Activated CD8-positive, alpha-beta T cell treated with anti-CD3 and anti-CD28 coated beads for 36 hours (primary cell): ENCODE measurements at places on chromosomes 2 and 18.

DNA sequence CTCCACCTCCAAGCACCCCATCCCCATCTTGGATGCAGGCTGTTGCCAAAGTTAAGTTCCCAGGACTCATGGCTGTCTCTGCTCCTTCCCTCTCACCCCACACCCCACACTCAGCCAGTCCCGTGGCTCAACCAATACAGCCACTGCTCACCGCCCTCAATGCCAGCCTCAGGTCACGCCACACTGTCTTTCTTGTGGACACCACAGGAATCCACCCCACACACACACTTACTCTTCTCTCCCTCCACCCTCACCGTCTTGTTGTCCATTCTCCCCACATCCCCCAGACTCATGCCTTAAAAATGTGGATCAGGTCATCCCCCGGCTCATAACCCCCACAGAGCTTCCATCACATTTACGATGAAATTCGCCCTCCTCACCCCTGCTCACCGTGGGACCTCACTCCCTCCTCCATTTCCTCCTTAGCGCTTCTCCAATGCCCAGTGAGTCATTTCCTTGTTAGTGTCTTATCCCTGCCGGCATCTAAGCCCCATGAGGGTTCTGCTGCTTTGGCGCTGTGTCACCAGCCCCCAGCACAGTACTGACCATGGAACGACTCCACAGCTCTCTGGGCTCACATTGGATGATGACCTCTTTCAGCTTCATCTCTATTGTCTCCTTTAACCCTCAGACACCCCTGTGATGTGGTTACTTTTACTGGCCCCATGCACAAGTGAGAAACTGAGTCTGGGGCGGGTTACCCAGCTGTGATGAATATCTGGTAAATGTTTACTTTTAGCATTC, 13.8 kb downstream of the MLPH start:
- peaks cover 23% of the 10 kb centered on the region for H3K27me3 ChIP-seq
- peaks cover 2% of the 10 kb centered on the region for H3K4me1 ChIP-seq
- no peak overlapping the region for H3K4me3 ChIP-seq
- H3K36me3 ChIP-seq: no peaks in the 10 kb centered on the region
- no peak overlapping the region for H3K27ac ChIP-seq

GRCh38 chr2:85868822-85869221, 20.0 kb downstream of the ST3GAL5 start:
- peaks cover 40% of the 10 kb centered on the region for H3K4me1 ChIP-seq
- DNase-seq: no peak
- peaks cover 5% of the 10 kb centered on the region for H3K36me3 ChIP-seq
- no peak overlapping the region for H3K27ac ChIP-seq

DNA sequence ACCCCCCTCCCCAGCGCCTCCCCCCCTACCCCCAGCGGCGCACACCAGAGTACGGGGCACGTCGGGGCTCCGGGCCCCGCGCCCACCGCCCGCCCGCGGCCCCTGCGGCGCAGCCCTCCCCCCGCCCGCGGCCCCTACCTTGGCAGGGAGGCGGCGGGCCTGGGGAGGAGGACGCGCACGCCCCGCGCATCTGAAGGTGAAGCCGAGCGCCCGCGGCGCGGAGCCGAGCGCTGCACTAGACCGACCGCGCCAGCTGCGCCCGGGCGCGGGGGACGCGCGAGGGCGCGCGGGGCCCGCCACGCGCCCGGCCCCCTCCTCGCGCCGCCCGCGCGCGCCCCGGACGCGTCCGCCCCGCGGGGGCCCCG, at the start of gene ZNF516:
Gene ZNF516, minus strand, starts transcription at position 237 of the 365 bp plus-strand sequence. CDS start 52,188 bp downstream, outside the sequence.
- H3K27me3 ChIP-seq: peaks cover 44% of the 10 kb centered on the region
- H3K36me3 ChIP-seq: peaks cover 3% of the 10 kb centered on the region
- DNase-seq: peak; percentile 33

DNA sequence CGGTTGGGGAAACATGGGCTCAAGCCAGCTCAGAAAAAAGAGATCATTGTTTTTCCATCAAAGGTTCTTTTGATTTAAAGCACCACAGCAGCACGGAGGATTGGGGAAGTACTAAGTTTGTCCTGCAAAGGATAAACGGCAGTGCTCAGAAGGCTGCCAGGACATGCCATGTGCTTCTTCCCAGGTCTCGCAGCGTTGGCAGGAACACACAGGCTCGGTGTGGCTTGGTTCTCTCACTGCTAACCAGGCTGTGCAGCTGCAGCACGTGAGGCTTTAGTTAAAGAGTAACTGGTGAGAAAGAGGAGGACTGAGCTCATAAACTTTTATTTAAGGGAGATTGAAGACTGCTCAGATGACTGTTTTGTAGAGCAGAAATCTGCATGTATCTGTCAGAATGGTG, 264.3 kb downstream of the TSN start:
- H3K4me1 ChIP-seq: no peaks in the 10 kb centered on the region
- no peak overlapping the region for H3K27ac ChIP-seq
- peaks cover 3% of the 10 kb centered on the region for H3K27me3 ChIP-seq
- no peak for DNase-seq
- no peaks in the 10 kb centered on the region for H3K36me3 ChIP-seq
- H3K4me3 ChIP-seq: no peak overlapping the region
